ENCODE measurements at places on chromosomes 2 and 18. TPM values are rescaled to one million over a fixed set of nuclear protein-coding genes. Genes with fewer than 3 reads are reported as not detected.

The KLHL14 gene
- total RNA-seq = not detected

The LIMS3 gene
- 4.6 TPM for total RNA-seq

The TBR1 gene
- total RNA-seq = not detected

The FSHR gene
- total RNA-seq = 1.1 TPM

DNA sequence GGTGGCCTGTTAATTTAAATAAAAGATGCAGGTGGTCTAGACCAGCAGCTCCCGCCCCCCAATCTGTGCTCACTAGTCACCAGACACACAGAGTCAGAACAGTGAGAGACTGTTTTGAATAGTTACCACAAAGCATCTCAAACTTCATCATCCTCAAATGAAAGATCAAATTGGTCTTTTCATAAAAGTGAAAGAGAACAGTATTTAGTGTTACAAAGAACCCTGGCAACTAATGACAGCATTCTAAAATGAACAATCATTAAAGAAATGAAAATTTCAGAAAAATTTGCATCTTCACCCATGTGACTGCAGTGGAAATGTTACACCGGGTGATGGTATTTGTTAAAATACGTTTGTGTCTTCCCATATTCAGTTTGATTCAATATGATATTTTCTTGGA lies 65.5 kb upstream of the PMAIP1 start:
- DNase-seq = no peak

DNA sequence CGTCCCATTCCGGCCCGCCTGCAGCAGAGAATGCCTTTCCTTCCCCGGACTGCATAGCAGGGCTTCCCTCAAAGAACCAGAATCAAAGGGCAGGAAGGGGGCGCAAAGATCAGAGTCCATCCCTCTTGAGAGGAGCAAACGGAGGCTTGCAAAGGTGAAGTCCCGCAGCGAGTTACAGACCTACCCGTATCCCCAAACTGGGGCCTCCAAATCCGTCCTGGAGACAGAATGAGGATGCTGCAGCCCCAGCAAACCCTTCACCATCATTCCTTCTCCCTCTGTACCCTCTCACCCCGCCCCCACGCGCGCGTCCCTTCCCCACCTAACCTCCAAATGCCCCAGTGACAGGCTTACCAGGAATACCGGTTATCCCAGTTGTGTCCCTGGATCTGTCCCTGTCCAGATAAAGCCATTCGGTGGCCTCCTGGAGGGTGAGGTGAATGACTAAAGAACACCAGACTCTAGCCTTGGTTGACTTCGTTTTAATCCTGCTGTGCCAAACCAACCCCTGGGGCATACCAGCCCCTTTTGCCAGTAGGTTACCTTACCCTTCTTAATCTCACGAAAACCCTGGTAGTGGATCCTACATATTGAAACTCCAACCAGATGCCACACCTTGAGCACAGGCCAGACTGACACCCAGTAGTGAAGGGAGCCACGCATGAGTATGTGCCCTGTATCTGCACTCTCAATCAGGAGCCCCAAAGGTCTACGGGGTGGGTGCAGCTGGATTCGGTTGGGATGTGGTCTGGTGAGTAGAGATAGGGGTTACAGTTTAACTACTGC lies 961 bp upstream of the SLC40A1 start:
- no peak for DNase-seq

DNA sequence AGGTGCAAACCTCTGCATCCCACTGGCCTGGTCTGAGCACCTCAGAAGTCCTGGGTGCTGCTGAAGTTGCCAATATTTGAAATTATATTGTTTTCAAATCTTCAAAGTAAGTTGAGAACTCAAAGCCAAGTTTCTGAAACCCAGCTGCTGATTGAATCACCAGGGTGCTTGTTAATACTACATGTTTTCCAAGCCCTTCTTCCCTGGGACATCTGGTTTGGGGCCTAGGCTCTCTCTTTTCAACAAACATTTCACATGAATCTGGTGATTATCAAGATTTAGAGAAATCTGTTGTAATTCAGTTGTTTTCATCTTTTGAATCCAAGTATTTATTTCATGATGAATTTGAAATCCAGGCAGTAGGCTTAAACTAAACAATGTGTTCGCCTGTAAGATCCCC lies 24.4 kb downstream of the MLPH start:
- no peak for DNase-seq

DNA sequence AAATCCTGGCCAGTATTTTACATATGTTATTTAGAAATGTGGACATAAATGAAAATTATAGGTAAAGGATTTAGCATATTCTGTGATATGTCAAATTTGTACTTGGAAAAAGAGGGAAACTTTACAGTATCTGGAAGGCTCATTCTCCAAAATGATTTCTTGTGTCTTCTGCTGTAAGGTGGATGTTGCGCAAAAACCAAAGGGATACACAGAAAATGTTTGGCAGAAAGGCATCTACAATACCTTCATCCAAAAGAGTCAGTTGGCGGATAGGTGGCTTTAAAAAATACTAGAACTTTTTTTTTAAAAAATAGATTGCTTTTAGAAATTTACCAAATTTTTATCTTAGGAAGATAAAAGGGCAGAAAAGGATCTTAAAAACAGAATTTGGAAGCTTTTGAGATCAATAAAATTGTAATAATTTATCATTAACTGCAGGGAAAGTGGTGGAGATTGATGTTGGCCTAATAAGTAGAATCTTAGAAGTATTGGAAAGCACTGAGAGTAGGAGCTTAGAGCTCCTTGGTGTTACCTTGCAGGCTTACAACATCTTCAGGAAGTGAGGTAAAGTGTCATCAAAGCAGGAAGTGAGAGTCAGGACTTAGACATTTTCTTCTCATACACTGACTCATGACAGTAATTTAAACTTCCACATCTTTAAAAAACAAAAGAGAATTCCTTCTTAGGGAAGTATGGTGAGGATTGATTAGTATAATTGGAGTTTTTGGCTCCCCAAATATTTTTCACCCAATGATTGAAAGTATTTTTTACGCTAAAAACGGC lies 2.1 kb downstream of the NABP1 start:
- DNase-seq = no peak

DNA sequence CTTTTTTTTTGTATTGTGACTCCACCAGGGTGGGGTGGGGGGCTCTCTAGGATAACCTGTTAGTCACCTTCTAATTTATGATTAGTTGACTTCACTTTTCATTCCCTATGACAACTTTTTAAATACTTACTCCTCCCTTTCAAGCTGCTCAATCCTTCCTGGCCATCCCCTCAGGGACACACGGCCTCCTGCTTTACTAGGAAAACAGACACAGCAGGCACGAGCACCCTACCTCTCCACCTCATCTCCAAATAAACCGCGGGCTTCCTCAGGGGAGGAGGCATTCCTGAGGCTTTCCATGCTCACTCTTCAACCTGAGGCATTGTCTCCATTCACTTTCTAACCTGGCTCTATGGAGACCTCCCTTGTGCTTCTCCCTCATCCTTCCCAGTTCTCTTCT lies 33.0 kb downstream of the B4GALT6 start:
- no peak for DNase-seq

DNA sequence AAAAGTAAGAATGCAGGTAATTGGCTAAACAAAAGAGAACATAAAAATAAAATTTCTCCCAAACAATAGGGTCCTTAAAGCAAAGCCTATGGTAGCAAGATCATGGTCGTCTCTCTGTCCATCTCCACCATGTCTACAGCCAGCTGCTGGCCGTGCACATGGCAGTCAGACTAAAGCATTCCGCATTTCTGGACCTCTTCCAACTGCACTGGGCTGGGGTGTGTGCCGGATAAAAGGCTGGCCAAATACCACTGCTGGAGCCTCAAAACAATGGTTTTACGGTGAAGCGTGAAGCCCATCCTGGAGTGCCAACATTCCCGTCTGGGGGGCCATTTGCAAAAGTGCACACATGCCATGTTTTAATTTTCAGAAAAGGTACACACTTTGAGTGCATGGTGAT lies 74.8 kb upstream of the PIEZO2 start:
- no peak for DNase-seq

DNA sequence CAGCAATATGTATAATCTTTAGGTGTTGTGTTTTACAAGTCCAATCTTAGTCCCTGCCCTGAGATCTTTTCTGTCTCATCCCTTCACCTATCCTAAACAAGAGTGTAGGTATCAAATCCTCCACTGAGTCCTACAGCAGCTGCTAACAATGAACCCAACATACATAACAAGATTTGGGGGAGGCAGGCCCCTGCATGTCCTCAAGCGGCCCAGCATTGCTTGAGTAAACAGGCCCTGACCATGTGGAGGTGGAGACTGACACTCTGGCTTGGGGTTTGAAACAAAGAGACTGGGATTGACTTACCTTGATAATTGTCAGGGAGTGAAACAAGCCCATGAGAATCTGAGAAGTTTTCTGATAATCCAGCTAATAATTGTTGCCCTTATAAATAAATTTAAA lies 213.4 kb downstream of the STK39 start:
- DNase-seq = no peak

- DNase-seq = no peak
Measured at GRCh38 chr18:8673256-8674209, 31.8 kb upstream of the MTCL1 start.

DNA sequence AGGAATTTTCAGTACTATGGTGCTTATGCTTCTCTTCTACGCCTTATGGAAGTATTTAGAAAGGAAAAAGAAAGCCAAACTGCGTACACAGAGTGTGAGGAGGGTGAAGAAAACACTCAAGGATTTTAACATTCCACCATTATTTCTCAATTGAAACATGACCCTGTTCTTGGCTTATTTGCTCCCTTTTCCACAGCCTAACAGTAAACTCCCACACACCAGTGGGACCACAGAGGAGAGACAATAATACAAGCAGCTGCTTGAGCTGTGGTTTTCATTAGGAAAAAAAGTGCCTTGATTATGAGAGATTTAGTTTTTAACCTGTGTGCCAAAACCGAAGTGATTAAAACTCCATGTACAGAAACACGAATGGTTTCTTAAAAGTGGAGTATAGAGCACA lies 134.3 kb downstream of the MEP1B start:
- DNase-seq = no peak

DNA sequence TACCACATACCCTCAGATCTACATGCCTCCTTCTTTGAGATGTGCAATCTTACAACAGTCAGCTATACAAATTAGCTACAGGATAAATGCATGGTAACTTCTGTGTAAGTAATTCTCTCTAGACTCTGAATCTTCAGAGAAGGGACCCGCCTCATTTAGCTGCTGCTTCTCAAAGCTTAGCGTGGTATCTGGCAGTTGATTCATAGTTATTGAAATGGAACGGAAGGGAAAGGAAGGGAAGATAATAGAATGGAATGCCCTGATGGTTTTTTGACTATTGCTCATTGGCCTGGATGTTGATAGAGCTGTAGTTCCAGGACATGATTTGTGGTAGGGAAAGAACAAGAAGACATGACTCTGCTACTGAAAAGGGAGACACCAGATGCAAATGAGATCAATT lies 498.1 kb upstream of the CRIM1 start:
- no peak for DNase-seq

DNA sequence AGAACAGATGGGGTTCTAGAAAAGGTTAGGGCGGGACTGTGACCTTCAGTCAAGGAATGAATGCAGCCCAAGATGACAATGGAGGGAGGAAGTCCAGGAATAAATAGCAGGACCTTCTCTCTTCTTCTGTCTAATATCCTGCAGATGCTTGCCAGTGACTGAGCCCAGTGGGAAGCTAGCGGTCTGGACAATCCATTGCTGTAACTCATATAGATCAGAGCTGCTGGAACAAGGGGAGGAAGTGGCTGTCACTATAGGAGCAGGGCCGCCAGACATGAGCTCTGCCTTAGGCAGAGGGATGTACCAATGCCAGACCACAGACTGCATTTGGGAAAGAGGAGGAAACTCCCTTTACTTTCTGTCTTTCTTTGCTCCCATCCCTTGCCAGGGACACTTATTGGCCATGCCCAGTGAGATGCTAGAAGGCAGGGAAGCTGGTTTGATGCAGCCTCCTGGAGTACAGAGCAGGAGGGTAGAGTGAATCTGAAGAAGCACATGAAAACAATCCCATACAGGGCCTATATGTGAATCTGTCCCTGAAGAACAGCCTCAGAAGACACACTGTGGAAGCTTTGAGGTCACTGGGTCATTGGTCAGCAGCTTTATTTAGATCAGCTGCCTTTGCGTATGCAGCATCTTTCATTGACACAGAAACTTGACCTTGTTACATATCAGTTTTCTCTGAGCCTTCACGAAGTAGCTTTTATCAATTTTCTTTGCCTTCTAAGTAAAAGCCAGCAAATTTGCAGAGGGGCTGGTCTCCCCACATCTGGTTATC lies 65.4 kb downstream of the CCDC85A start:
- no peak for DNase-seq

DNA sequence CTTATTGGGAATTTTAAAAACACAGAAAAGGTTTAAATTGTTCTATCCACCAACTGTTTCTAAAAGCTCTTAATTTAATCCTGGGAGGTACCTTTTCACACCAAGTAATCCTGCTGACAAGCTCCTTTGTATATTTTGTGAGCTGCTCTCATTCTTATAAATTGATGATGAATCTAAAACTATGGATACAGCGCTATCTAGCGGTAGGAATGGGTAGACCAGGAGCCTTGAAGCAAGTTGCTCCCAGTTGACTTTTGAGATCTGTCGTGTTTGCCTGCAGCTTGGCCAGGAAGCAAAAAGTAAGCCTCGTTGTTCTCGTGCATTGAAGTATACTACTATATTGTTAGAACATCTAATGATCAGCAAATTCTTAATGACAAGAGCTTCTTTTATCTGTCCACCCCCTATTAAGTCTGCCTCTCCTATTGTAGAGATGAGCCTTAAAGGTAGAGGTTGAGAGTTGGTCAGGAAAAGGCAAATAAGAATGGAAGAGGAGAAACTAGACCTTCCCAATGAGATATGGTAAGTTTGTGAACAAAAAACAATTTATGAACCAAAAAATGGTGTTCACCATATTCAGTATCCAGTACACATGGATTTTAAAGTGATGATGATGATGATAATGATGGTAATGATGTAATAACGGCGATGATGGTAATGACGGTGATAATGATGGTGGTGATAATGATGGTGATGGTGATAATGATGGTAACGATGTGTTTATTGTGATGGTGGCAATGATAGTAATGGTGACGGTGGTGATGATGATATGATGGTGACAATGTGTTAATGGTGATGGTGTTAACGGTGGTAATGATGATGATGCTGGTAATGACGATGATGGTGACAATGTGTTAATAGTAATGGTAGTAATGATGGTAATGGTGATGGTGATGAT lies 212.1 kb upstream of the NCKAP5 start:
- DNase-seq = no peak

Measured in right atrium auricular region (tissue), 2 donors.